ENCODE measurements at places on chromosomes 13 and 19.

GRCh38 chr19:54153731-54154326, 5.7 kb downstream of the LENG1 start:
- no peak for DNase-seq

- DNase-seq, result no peak
These were observed 607.6 kb downstream of the SLITRK1 start for GRCh38 chr13:83274679-83275078.

GRCh38 chr13:98295371-98295770, 118.3 kb upstream of the RNF113B start:
- DNase-seq, result no peak

DNA sequence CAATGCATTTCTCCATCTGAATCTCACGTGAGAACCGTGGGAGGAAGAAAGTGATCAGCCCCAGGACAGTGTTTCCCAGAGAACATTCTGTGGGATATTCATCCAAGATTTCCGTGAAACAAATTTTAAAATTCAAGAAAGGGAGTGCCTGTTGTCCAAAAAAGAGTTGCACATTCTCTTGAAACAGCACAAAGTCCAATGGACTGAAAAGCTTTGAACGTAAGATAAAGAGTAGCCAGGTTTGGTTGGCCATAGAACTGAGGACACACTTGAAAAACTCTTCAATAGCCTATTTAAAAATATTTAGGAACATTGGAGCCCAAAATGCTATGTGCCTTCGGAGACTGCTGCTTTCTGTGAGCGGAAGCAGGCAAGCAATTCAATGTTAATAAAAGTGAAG, 353.9 kb downstream of the MYO16 start:
- DNase-seq, result no peak

GRCh38 chr13:95797016-95797415, 120.1 kb downstream of the DNAJC3 start:
- DNase-seq, result no peak

GRCh38 chr13:109024611-109025010, 395.2 kb downstream of the MYO16 start:
- DNase-seq, result no peak

- no peak for DNase-seq
These were observed 6.3 kb downstream of the ICAM5 start for GRCh38 chr19:10295847-10296591.

DNA sequence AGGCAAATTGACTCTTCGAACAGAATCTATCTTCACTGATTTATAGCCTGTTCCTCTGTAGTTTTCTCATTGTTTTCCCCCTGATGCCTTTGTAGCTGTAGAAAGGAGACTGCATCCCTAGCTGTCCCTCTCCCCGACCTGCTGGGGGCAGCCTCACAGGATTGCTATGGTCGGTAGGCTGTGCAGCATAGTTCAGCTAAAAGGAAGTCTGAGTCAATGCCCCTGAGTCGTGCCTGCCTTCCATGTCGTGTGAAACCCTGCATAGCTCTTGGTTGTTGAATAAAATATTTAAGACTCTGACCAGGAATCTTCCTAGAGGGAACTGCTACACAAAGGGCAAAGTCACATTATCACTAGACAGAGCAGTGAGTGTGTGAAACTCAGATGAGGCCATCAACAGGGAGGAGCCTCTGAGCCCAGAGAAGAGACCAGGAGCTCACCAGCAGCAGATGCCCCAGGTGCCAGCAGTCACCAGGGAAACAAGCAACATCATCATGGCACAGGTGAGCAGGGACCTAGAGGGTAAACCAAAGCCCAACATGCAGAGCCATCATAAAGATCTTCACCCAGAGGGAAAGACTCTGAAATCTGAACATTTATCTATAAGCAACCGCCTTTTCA, 108.4 kb upstream of the NBEA start:
- no peak for DNase-seq

- no peak for DNase-seq
These were observed 222.4 kb downstream of the TDRD3 start for GRCh38 chr13:60619461-60619860.

DNA sequence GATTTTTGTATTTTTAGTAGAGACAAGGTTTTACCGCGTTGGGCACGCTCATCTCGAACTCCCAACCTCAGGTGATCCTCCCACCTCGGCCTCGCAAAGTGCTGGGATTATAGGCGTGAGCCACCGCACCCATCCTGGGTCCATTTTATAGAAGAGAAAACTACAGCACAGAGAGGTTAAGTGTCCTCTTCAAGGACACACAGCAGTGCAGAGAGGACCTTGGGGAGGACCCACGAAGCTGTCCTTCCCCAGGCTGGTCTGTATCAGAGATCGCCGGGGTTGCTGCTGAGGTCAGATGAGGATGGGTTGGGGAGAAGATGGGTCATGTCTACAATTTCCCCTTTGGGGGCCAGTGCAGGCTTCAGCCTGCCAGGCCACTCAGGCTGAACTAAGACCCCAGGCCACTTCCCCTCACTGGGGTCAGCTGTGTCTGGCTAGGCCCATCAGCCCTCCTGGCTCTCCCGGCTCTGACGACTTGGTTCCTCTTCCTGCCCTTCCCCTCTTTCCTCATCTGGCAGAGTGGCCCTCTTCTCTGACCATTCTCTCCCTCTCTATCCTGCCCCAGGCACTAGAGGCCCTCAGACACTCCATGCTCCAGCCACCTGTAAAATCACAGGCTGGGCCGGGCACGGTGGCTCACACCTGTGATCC, 9.6 kb downstream of the MYO1F start:
- DNase-seq, result no peak

- no peak for DNase-seq
These were observed 24.6 kb downstream of the PRAM1 start for GRCh38 chr19:8477889-8478288.

DNA sequence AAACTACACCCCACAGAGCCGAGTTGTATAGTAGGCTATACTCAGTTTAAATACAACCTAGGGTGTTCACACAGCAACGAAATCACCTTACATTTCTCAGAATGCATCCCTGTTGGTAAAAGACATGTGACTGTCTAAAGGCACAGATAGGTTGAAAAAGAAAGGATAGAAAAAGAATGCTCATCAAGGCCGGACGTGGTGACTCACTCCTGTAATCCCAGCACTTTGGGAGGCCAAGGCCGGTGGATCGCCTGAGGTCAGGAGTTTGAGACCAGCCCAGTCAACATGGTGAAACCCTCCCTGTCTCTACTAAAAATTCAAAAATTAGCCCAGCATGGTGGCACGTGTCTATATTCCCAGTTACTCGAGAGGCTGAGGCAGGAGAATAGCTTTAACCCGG, 3.8 kb upstream of the IL17D start:
- DNase-seq, result no peak

DNA sequence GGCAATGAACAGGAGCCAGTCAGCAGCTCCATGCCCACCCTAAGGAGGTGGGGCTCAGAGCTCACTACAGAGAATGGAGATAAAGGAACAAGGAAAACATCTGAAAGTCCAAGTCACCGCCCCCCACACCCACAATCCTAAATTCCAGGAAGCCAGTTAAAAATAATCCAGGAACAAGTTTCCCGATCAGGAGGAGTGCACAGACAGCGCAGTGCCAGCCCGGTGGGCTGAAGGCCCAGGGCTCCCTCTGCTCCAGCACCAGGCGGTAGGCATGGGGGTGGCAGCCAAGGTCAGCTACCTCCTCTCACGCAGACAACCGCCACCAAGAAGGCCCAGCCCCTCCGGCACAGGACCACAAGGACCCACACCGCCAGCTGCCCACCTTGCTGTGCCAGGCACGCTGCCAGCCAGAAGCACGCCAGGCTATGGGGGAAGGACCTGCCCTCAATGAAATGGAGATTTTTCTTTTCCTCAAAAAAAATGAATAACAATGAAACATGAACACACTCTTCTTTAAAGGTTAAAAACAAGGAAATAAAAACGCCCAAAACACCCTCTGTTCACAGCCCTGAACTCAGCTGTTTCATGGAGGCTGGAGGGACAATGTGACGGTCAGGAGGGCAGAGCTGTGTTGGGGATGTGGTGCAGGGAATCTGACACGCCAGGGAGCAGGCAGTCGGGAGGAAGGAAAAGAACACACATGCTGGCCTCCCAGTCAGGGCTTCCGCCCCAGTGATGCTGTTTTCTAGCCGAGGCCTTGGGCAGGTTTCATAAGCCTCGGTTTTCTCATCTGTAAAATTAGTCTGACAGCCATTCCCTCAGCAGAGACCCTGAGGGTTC, 11.0 kb downstream of the STK24 start:
- no peak for DNase-seq

DNA sequence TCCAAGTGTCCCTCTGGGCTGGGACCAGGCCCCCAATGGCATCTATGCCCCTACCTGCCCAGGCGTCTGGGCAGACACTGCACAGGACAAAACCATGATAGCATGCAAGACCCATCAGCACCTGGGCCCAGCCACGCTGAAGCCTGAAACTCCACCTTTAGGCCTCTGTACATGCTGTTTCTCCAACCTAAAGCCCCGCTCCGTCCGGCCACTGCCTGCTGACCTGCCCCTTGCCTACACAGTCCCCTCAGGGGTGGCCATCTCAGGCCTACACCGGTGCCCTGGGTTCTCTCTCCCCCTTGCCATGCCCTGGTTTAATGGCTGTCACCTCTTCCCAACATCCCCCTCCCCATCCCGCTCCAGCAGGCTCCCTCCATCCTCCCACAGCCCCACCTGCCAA, 15.3 kb downstream of the GJA3 start:
- no peak for DNase-seq

DNA sequence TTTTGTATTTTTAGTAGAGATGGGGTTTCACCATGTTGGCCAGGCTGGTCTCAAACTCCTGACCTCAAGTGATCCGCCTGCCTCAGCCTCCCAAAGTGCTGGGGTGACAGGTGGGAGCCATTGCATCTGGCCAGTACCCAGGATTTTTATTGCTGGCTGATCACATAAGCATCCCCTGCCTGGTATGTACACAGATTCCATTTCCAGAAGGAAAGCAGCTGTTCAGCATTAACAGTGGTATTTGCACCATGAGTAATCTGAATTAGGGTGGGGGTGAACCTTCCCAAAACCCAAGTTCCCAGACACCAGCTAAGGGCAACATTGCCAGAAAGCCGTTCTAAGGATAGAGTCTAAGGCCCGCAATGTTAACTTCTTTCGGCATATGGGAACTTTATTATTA, 7.3 kb downstream of the ZNF555 start:
- DNase-seq, result no peak

- DNase-seq, result no peak
These were observed 919.9 kb upstream of the MIR17HG start for GRCh38 chr13:90427322-90428272.

- DNase-seq, result peak; percentile 20
These were observed 805.6 kb upstream of the ARGLU1 start for GRCh38 chr13:107373551-107373950.

DNA sequence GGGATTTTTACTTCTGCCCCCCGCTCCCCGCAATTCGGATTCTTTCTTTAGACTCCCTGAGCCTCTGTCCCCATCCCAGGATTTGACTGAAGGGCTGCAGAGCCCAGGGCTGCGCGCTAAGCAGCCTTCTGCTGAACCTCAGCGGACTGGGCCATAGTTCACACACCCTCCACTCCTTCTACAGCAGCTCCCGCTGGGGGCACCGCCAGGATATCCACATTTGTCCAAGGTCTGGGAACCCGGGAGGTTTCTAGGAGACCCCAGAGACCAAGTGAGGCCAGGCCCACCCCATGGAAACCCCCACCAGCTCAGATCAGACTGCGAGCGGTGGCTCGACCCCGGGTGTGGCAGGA, 463.3 kb downstream of the ITGBL1 start:
- DNase-seq, result no peak

GRCh38 chr19:8695911-8696310, 2.7 kb downstream of the ACTL9 start:
- no peak for DNase-seq

DNA sequence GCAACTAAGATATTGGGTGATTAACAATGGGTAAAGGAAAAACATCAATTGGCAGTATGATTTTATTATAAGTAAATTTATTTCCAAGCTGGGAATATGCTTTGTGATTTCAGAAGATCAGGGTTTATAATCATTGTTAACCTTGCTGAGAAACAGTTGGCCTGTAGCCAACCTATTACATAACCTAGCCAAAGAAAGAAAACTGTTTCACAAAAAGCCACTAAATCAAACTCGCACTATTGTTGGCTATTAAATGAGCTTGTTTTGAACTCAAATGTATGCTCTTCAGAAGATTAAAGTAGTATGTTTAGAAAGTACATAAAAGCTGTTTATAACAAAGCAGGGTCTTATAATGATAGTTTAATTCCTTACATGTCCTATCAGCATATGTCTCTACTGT, 151.7 kb downstream of the LHFPL6 start:
- peak; percentile 24 for DNase-seq

DNA sequence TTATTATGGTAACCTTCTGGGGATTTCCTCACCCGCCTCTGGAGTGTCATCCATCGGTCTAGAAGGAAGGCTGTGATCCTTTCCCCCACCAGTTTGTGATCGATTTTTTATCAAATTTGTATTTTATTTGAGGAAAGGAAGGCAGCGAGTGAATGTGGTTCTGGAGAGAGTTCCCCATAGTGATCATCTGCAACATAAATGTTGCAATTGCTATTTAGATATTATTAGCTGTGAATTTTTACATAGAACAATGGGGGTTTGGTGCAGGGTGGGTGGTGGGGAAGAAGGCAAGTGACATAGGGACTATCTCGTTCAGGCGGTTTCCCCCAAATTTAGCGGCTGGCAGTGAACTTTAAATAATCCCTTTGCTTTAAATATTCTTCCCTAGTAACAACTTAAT, 1.2 kb downstream of the CDK8 start:
- no peak for DNase-seq

DNA sequence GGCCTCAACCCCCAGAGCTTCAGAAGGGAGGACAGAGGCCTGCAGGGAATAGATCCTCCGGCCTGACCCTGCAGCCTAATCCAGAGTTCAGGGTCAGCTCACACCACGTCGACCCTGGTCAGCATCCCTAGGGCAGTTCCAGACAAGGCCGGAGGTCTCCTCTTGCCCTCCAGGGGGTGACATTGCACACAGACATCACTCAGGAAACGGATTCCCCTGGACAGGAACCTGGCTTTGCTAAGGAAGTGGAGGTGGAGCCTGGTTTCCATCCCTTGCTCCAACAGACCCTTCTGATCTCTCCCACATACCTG, 969 bp upstream of the CEACAM5 start:
- no peak for DNase-seq

- DNase-seq, result no peak
These were observed 3.4 kb downstream of the ZMYM2 start for GRCh38 chr13:19961924-19962323.

- DNase-seq, result no peak
These were observed 86.2 kb upstream of the FRY start for GRCh38 chr13:31945202-31945961.

DNA sequence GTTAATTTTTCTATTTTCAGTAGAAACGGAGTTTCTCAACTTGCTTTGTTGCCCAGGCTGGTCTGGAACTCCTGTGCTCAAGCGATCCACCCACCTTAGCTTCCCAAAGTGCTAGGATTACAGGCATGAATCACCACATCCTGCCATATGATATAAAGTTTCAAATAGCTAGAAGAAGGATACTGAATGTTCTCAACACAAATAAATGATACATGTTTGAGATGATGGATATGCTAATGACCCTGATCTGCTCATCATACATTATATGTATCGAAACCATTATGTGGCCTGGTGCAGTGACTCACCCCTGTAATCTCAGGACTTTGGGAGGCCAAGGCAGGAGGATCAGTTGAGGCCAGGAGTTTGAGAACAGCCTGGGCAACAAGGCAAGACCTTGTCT, 11.5 kb downstream of the CIB3 start:
- no peak for DNase-seq

GRCh38 chr19:8592231-8593009, 15.2 kb upstream of the MYO1F start:
- DNase-seq, result peak; percentile 82

GRCh38 chr13:112943309-112944125, 25.5 kb upstream of the MCF2L start:
- DNase-seq, result peak; percentile 57

- DNase-seq, result no peak
These were observed 447.9 kb downstream of the DCT start for GRCh38 chr13:94031609-94032008.

GRCh38 chr13:33089311-33089710, 73.1 kb downstream of the KL start:
- DNase-seq, result no peak
